Activated gamma-delta T cell (primary cell): ENCODE measurements at places on chromosomes 7 and 10.

DNA sequence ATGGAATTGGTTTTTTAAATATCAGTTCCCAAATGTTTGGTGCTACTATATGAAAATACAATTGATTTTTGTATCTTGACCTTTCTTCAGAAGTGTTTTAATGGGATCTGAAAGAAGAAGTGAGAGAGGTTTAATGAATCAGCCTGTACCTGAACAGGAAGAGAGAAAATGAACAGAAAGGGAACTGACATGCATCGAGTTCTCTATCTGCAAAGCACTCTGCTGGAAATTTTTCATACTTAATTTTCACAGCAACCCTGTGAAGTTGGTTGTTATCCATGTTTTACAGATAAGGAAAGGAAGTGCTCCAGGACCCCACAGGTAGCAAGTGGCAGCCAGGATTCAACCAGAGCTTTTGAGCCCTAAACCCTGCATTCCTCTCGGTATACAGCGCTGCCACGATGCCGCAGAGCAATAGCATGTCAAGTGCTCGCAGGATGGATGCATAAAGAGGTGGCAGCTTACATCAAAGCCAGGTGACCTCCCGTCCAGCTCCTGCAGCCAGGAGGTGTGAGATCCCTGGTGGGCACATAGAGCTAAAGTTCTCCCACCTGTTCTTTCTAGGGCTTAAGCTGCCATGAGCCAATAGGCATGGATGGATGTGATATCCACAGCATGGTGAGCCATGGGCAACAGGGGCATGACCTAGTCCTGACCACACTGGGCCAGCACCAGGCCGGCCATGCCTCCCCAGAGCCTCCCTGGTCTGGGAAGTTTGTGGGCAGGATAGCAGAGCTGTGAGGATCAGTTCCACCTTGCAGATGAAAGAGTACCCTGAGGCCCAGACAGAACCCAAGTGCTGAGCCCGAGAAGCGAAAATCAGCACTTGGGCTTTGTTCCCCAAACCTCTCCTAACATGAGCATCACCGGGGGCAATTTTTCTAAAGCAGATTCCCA lies 57.2 kb downstream of the CALML3 start:
- no peak for DNase-seq

DNA sequence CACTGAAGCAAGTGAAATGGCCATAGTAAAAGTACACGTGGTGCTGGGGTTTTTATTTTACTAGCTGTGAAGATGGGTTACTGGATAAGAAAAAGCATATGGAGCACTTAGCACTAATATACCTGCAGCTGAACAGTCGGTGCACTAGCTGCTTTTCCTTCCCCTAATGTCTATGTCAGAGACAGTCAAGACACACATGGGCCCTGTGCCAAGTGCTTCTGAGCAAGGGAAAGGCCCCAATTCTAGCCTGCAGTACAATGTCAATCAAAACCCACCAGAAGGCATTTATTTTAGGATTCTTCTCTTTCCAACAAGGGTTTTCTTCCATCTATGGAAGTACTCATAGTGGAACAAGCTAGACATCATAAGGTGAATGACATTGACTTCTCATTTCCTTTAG lies 716.7 kb downstream of the CCSER2 start:
- no peak for DNase-seq

DNA sequence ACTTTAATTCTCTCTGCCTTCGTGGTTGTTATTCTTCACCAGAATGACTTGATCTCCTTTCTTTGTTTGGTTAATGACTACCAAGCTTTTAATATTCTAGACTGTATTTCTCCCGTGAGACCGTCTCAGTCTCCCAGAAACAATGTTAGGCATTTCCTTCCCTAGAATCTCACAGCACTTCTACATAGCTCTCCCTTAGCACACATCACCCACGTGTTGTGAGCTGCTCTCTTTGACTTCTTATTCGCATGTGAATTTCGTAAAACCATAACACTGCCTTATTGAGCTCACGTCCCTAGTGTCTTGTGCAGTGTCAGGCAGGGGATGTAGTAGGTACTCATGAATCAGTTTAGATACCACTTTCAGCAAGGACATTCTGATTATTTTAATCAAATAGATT lies 57.5 kb upstream of the MGAM2 start:
- no peak for DNase-seq

GRCh38 chr7:107160389-107160788 lies 8.4 kb upstream of the HBP1 start:
- no peak for DNase-seq

- DNase-seq = no peak
Measured at GRCh38 chr7:25739143-25739542, 412.9 kb upstream of the NFE2L3 start.

- DNase-seq = no peak
Measured at GRCh38 chr7:30596014-30596641, 1.4 kb downstream of the GARS1 start.
